ENCODE measurements at places on chromosomes 5 and 9. TPM values are rescaled to one million over a fixed set of nuclear protein-coding genes. Genes with fewer than 3 reads are reported as not detected.

DNA sequence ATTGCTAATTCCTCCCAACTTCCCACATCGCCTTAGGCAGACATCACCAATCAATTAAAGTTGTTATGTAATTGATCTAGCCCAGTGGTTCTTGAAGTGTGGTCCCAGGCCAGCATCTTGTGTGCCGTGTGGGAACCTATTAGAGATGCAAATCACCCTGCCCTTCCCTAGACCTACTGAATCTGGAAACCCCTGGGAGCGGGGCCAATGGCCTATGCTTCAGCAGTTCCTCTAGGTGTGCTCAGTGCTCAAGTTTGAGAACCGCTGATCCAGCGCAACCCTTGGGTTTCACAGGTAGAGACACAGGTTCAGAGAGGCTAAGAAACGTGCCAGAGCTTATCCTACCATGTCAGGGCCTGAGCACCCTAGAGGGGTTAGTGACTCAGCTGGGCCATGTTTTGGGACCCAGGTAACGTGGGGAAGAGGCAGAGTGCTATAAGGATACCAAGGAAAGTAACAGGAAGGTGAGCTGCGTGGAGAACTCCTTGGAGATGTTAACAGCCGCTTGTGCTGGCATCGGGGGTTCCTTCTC lies 4.4 kb downstream of the SLC34A1 start:
- DNase-seq: no peak

TGFBI gene
- 295 TPM for polyA plus RNA-seq

DNA sequence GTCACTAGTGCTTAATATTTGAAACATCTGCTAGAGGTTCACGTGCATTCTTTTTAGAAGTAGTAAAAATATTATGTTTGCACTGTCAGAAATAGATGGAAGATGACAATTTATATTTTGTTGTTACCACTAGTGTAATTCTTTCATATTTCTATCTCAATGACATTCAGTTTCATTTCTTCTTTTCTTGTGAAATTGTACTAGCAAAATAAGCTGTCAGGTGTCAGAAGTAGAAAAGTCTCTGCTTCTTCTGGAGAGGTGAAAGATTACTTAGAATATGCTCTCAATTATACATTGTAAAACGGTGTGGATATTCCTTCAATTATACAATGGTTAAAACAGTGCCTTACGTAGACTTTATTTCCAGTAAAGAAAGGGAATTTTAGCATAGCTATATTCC lies 395.4 kb downstream of the CSNK1G3 start:
- DNase-seq: no peak

PCDHB15 gene
- 17.0 TPM for polyA plus RNA-seq

- DNase-seq: no peak
Measured at GRCh38 chr5:45262061-45262590, 434.1 kb downstream of the HCN1 start.

GRCh38 chr5:9166202-9167112 lies 379.4 kb downstream of the SEMA5A start:
- no peak for DNase-seq

ADAMTS2 gene
- 10.9 TPM for polyA plus RNA-seq

FBP2 gene
- not detected for polyA plus RNA-seq

DNA sequence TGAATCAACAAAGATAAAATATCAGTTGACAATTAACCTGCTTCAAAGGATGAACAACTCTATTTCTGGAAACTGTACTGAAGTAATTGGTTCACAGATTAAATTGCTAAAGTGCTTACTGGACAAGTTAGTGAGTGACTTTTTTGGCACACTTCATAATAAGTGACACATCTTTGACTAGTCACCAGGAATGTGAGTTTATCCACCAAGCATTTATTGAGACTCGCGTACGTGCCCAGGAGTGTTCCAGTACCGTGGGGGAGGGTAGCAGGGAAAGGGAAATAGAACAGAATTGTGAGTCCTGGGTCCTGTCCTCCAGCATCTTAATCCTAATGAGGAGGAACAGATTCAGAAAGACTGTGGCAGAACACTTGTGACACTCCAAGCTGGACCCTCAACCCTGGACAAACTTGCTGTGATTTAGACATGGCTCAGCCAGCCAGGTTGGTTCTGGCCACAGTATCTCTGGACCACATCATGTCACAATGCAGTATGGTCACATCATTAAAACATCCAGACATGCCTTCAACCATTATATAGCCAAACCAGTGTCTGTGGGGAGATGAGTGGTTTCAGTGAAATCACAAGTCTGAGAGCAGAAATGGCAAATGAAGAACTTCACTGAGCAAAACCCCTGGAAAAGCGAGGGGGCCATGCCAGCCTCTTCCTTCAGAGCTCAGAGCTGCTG lies 623.1 kb downstream of the BNC2 start:
- DNase-seq: no peak

GRCh38 chr9:111527347-111527746 lies 2.4 kb downstream of the ZNF483 start:
- no peak for DNase-seq

TOMM5 gene
- polyA plus RNA-seq: 134 TPM

GRCh38 chr9:128254855-128255759 lies 20.7 kb downstream of the GOLGA2 start:
- no peak for DNase-seq

GRCh38 chr9:118928722-118929121 lies 440.5 kb downstream of the BRINP1 start:
- no peak for DNase-seq

S100Z gene
- polyA plus RNA-seq: 0.10 TPM

TAF11L5 gene
- not detected for polyA plus RNA-seq

LRRC70 gene
- 9.2 TPM for polyA plus RNA-seq

DNA sequence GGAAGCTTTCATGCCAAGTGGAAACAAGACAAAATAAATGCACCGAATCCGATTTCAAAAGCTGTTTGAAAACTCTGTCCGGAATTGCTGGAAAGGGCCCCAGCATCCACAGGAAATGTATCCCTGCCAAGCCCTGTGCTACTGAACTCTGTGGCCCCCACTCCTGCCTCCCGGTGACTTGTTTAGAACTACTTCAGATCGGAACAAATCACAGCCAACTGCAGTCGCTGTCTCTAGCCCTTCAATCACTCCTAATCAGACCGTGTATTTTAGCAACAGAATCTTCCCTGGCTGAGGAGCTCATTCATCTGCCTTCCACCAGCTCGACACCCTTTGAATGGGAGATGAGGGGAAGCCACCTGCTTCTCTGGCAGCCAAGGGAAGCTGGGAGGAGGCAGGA lies 94.1 kb downstream of the KCNIP1 start:
- no peak for DNase-seq
